Pancreas (tissue), 10 donors: ENCODE measurements at places on chromosomes 2 and 18. TPM values are rescaled to one million over a fixed set of nuclear protein-coding genes. Genes with fewer than 3 reads are reported as not detected.
A peak's percentile ranks its signal among the peaks of the same experiment; 100 is the strongest.

GRCh38 chr2:85183076-85183475 lies 49.9 kb downstream of the TCF7L1 start:
- no peak for DNase-seq

- DNase-seq, result no peak
Measured at GRCh38 chr2:189638301-189639006, 22.8 kb upstream of the ASNSD1 start.

The TIGD1 gene
- 1.2 TPM for total RNA-seq

The PDIA6 gene
- total RNA-seq, result 201 TPM

- DNase-seq, result no peak
Measured at GRCh38 chr2:120736202-120736623, 545 bp downstream of the GLI2 start.

The FOSL2 gene
- 36.0 TPM for total RNA-seq

GRCh38 chr18:394987-395362 lies 105.5 kb downstream of the COLEC12 start:
- DNase-seq, result peak; percentile 50

- DNase-seq, result no peak
Measured at GRCh38 chr2:219183151-219183772, 5.2 kb downstream of the RETREG2 start.

GRCh38 chr2:12048550-12048949 lies 302.1 kb downstream of the LPIN1 start:
- no peak for DNase-seq

DNA sequence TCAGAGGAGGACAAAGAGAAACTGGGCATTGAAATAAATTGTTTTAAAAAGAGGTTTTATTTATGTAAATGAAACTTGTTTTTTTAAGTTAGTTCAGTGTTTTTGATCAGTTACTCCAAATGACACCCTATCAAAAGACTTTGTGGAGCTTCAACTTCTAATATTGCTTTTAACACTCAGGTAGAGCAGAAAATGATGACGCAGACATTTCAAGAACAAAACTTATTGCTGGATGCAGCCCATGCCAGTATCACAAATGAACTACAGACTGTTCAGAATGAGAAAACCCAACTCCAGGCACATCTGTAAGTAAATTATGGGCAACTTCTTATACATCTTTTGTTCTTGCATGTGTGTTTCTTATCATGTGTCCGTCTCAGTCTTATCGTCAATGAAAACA lies 36.4 kb downstream of the CCDC150 start:
- no peak for DNase-seq

DNA sequence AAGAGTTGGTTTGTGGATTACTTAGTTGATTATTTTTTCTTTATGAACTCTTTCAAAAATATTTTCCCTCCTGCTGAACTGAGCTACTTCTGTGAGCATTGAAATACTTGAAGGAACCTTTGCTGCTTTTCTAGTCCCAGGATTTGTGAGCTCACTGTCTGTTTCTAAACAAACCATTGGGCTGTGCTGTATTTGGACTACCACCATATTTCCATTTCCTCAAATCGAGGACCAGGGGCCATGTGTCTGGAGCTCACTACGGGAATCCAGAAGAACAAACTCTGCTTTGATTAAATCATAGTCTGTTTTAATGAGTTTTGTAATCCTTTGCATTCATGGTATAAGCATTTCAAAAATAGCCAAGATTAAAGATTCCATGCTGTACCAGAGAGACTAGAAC lies 1.3 kb downstream of the MRPL33 start:
- no peak for DNase-seq

DNA sequence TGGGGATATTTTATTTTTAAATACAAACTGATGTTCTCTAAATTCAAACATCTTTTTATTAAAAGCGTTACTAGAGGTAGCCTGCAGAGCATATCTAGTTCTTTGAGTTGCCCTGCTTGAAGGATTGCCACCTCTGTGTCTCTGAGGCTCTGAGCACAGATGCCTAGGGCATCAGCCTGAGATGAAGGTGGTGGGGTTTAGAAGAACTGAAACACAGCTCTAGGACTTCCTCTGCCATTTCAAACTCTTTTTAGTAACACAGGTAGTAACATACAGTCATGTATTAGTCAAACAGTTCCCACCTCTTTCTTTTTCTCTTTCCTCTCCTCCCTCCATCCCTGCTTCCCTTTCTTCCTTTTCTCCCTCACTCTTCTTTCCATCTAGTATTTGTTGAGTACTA lies 57.6 kb downstream of the TTC21B start:
- no peak for DNase-seq

The TRIM43 gene
- not detected for total RNA-seq

- DNase-seq, result no peak
Measured at GRCh38 chr2:121006743-121007489, 271.2 kb downstream of the GLI2 start.

The PARD3B gene
- 13.2 TPM for total RNA-seq

GRCh38 chr2:18545384-18545783 lies 15.1 kb downstream of the RDH14 start:
- no peak for DNase-seq

- no peak for DNase-seq
Measured at GRCh38 chr2:49032126-49032525, 122.2 kb downstream of the FSHR start.

DNA sequence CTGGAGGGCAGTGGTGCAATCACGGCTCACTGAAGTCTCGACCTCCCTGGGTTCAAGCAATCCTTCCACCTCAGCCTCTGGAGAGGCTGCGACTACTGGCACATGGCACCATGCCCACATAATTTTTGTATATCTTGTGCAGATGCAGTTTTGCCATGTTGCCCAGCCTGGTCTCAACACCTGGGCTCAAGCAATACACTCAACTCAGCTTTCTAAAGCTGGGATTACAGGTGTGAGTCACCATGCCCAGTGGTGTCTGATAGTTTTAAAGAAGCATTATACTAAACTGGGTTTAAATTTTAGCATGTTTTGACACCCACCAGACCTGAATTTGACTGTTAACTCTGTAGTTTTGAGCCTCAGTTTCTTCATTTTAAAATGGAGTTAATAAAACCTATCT lies 109.4 kb upstream of the SLC38A11 start:
- no peak for DNase-seq

The SERPINB3 gene
- not detected for total RNA-seq

DNA sequence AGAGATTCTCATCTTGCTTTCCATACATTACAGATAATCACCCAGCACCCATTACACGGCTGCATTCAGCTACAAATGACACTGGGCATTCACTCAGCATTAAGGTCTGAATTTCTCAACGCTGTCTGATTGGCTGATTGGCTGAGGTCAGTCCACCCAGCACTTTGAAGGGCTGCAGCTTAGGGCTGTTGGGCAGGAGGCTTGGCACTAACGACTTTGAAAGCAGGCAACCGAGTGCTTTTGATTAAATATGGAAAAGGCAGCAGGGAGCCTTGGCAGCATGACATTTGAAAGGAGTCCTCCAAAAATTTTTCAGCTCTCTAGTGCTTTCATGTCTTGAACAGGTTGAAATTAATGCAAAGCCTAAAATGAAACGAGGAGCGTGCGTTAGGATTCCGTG lies 253.0 kb downstream of the DCDC2C start:
- DNase-seq, result no peak

The REG3G gene
- 5,387 TPM for total RNA-seq

DNA sequence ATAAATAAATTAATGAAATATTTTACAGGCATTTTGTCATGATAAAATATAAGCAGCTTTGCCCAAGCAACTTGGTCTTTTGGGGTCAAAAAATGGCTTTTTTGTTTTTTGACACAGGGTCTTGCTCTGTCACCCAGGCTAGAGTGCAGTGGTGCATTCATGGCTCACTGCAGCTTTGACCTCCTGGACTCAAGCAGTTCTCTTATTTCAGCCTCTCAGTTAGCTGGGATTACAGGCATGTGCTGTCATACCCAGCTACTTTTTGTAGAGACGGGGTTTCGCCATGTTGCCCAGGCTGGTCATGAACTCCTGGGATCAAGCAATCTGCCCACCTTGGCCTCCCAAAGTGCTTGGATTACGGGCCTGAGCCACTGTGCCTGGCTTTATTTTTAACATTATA lies 51.0 kb downstream of the ABI2 start:
- DNase-seq, result no peak

- DNase-seq, result no peak
Measured at GRCh38 chr2:137302957-137303356, 537.6 kb downstream of the THSD7B start.

The CCDC178 gene
- total RNA-seq, result not detected

The SFT2D3 gene
- 3.4 TPM for total RNA-seq

The XIRP2 gene
- total RNA-seq, result not detected

DNA sequence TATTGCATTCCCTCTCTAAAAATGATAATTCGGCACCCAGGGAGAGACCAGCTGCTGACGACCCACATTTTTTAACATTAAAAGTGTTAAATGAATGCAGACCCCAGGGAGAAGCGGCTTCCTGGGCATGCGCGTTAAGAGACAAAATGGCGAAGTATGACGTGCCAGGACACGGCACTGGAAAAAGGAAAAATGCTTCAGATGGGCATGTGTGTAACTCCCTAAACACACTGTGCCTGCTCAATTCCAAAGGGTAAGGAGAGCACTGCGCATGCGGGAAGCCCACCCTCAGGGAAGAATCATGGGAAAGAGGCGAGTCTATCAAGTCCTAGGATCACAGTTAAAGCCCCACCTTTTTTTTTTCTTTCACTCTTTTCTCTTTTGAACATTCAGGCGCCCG lies 58.1 kb downstream of the CYP26B1 start:
- no peak for DNase-seq

DNA sequence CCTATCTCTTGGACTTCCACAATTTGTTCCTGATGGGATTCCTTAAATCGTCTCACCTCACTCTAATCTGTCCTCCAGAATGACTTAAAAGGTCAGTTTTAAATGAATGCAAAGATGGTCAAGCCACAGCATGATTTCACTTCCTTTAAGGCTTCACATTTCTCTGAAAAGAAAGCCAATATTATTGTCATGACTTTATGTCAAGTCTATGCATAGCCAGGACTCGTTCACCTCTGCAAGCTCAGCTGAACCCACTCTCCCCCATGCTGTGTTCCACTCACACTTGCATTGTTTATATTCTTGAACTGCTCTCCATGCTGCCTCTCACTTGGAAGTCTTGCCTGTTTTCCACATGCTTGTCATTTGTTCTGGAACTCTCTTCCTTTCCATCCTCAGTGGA lies 298.4 kb upstream of the MMADHC start:
- DNase-seq, result no peak

The TXNDC2 gene
- total RNA-seq, result not detected
